CD8-positive, alpha-beta memory T cell (primary cell): ENCODE measurements at places on chromosomes 6 and 20. TPM values are rescaled to one million over a fixed set of nuclear protein-coding genes. Genes with fewer than 3 reads are reported as not detected.

DNA sequence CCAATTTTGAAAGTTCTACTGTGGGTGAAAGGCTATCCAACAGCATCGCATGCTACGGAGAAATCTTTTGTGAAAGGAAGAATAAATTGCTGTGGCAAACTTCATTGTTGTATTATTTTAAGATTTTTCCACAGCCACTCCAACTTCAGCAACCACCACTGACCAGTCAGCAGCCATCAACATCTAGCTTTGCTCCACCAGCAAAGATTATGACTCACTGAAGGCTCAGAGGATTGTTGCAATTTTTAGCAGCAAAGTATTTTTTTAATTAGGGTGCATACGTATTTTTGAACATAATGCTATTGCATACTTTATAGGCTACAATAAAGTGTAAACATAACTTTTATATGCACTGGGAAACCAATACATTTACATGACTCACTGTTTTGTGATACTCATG lies 493.5 kb downstream of the TFAP2A start:
- no peak for DNase-seq

- DNase-seq, result no peak
Measured at GRCh38 chr6:80437221-80437620, 330.8 kb downstream of the BCKDHB start.

- DNase-seq, result no peak
Measured at GRCh38 chr6:131924881-131925474, 26.2 kb downstream of the CCN2 start.

DNA sequence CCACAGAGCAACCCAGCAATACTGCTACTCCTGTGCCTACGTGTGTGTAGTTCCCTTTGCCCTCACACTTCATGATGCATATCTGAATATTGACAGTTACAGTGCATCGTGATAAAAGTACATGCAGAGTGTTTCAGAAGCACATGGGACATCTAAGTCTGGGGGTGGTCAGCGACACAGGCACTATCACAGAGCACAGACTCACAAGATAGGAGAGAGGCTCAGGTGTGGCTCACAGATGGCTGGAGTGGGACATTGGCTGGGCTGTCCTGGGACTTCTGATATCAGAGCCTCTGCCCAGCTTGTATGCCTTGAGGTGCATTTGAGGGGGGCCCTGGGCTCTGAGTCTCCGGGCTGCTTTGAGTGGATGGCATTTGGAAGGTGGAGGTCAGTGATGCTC lies 227.0 kb upstream of the RNF24 start:
- no peak for DNase-seq

GRCh38 chr6:121881974-121882667 lies 446.7 kb downstream of the GJA1 start:
- DNase-seq, result no peak

GRCh38 chr20:16434062-16434664 lies 139.1 kb downstream of the KIF16B start:
- no peak for DNase-seq

DNA sequence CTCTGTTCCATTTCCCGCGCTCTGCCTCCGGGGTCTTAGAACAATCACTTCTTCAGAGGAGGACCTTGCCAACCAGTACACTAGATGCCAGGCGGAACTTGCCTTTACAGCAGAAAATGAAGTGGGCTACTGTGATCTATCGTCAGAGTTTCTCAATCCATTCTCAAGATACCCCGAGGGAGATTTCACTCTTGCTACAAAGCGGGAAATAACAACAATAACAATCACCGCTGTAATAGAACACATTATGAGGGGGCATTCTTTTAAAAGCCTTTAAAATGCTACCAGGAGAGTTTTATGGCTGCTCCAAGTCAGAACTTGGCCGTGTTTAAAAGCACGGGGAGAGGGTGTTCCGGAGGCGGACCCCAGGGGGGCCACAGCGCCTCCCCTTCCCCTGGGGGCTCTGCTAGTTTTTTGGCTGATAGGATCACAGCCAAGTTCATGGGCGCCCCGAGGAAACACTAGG lies 617.0 kb upstream of the AGPAT4 start:
- DNase-seq, result no peak

GRCh38 chr6:132596201-132596600 lies 6.7 kb upstream of the TAAR5 start:
- no peak for DNase-seq

GRCh38 chr20:25005661-25006060 lies 13.1 kb upstream of the APMAP start:
- DNase-seq, result no peak

DNA sequence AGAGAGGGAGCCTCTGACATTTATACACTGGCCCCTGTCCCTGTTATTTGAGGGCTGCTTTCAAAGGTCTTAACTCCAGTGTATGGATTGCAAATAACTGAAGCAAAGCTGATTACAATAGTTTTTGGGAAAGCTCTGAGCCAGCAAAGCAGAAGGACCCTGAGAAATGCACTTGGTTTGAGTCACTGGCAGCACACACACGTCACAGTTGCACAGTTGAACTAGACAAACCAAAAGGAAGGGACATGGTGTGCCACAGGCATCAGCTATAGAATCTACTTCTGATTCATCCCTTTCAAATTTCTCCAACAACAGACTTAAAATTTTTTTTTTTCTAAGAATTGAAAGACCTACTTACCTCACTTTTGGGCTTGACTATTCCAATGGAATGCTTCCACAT lies 56.4 kb downstream of the SNRNP48 start:
- DNase-seq, result no peak

GRCh38 chr6:16651871-16652270 lies 109.4 kb downstream of the ATXN1 start:
- DNase-seq, result peak; percentile 74

- no peak for DNase-seq
Measured at GRCh38 chr20:58113716-58114115, 114.7 kb downstream of the ANKRD60 start.

GRCh38 chr6:54112151-54112650 lies 958 bp downstream of the MLIP start:
- no peak for DNase-seq

- DNase-seq, result no peak
Measured at GRCh38 chr20:17129089-17129488, 97.8 kb upstream of the PCSK2 start.

DNA sequence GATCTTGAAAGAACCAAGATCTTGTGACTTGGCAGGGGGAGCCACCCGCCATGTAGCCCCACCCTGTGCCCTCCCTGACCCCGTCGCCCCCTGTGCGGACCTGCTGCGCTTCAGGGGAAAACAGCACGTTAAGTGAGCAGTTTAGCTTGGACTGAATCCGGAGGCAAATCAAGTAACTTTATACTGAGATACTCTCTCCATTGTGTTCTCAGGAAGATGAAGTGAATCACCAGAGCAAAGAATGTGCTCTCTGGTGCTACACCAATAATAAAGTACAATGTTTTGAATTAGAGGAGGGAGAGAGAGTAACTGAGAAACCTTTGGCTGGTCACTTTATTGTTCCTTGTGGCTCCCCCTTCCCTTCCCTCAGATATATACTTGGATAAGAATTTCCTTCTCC lies 83.4 kb downstream of the TXNDC5 start:
- no peak for DNase-seq

DNA sequence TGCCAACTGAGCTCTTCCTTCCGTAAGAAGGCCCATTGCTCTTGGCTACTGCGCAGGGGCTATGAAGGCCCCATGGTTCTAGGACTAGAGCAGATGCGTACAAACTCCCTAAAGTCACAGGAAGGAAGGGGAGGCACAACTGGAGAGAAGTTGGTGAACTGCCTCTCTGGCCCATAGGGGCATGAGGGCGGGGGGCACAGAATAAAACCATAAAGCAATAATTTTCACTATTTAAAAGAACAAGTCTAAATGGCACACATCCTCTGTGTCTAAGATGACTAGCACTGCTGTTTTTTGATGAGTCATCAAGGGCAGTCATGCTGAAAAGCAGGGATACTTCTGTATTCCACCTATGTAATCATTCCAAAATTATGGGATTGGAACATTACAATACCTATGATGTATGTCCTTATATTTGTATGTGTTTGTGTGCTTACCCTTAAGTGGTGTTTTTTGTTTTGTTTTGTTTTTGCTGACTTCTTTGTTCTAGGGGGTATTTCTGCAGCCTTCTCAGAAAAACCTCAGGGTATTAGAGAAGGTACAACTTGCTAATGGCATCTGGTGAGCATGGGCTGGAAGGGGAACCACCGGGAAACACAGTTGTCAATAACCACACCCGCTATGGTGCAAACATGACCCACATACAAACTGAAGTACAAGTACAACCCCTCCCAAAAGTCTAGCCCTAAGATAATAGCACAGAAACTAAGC lies 36.9 kb downstream of the B4GALT5 start:
- peak; percentile 71 for DNase-seq

DNA sequence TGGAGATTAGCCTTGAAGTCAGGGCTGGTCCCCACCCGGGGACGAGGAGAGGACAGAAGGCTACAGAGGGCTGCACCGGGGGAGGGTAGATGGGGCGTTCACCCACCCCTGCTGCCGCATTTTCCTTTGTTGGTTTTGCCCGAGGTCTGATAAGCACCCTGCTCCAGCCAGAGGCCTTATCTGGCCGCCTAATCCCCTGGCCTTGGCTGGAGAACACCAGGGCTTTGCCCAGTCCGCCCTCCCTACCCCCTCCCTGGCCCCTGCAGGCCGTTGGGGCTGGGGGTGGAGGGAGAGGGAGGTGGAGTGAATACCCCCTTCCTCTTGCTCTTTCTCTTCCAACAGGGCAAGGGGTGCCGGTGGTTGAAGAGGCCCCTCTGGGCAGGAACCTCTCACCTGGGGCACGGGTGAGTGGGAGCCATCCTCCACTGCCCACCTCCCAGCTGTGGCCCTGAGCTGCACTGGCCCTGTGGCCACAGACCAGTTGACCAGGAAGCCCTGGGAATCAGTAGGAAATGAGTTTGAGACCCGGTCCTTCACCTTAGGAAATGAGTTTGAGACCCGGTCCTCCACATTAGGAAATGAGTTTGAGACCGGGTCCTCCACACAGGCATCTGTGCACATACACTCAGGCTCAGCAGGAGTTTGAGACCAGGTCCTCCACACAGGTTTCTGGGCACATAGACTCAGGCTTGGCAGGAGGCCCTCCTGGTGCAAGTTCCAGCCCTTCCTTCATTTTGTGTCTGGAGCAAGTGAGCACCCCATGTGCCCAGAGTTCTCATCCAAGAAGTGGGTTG lies 12.0 kb upstream of the GATA5 start:
- no peak for DNase-seq

GRCh38 chr6:152959333-152959732 lies 23.5 kb downstream of the FBXO5 start:
- no peak for DNase-seq

DNA sequence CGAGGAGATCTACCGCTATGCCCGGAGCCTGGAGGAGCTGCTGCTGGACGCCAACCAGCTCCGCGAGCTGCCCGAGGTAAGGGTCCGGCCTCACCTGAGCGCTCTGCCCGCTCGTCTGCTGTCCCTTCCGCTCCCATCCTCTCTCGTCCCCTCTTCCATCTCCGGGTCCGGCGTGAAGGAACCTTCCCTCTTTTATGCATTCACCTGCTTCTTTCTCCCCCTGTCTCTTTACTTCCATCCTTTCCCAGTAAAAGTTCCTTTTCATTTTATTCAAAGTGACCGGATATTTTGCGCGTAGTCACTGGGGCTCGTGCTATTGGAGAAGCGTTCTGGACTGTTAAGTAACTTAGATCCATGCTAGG lies 516 bp downstream of the LRRC1 start:
- DNase-seq, result no peak

DNA sequence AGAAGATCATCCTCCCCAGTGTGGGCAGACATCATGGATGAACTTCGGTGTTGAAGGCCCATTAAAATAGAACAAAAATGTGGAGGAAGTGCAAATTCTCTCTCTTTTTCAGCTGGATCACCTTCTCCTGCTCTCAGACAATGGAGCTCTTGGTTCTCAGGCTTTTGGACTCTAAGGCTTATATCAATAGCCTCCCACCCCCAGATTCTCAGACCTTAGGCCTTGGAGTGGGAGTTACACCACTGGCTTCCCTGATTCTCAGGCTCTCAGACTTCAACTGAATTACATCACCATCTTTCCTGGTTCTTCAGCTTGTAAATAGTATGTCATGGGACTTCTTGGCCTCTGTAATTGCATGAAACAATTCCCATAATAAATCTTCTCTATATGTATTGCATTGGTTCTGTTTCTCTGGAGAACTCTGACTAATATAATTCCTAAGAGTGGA lies 36.6 kb downstream of the NSFL1C start:
- no peak for DNase-seq

DNA sequence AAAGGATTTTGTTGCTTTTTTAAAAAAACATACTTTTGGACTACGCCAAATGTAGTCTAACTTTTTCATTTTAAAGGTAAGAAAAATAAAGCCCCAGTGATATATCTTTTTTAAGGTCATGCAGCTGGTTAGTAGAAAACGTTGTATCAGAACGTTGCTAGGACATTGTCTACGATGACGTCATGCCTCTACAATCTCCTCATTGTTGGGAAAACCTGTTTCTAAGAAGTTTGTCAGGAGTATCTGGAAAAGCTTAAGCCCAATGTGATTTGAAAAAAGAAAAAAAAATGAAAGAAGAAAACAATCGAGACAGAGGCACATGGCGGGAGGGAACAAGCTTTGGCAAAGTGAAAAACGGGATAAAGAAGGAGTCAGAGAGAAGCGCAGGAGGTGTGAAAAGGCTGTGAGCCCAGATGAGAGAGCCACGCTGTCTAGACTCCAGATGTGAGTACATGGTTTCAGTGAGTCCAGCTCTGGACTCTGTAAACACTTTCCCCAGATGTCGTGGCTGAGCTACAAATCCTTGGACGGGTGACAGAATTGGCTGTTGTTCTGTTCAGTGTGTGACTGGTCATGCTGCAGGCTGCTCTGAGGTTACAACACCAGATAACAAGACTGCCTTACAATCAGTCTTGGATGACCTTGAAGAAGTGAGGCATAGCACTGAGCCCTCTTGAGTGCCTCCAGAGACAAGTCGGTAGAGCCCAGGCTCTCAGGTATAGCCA lies 656.7 kb upstream of the ID4 start:
- no peak for DNase-seq

- no peak for DNase-seq
Measured at GRCh38 chr6:82040405-82041221, 206.9 kb downstream of the IBTK start.

DNA sequence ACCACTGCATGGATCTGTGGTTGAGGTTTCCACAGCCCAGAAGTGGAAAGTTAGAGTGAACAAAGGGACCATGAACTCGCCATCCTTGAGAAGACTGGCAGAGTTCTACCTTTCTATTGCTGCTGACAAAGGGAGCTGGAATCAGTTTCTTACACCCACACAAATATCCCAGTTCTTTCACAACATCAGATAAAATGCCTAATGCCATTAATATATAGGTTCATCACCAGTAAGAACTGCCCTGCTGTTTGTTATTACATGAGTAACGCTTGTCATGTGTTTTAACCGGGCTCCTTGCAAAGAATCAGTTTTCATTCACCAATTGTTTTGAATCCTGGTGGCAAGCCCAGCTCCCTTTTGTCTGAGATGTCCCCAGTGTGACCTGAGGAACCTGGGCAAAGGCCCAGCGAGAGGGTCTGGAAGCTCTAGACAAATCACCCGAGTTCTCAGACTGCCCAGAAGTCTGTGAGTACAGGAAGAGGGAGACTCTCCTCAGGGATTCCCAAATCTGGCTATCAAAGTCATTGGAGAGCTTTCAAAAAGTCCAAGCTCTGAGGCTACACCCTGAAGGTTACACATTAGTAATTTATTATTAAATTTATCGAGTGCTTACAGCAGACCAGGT lies 7.5 kb upstream of the CD164 start:
- DNase-seq, result no peak

GRCh38 chr20:50919567-50919966 lies 11.7 kb downstream of the ADNP start:
- no peak for DNase-seq

Gene ZNF512B
- total RNA-seq, result 11.5 TPM

Gene IRF4
- 703 TPM for total RNA-seq

Gene LGSN
- total RNA-seq, result not detected

Gene LSM14B
- total RNA-seq, result 36.4 TPM

Gene MUC22
- not detected for total RNA-seq

Gene PCK1
- not detected for total RNA-seq

Gene TRMT11
- total RNA-seq, result 37.9 TPM

Gene TBC1D22B
- 14.4 TPM for total RNA-seq
